ENCODE measurements at places on chromosomes 6 and 20.

- DNase-seq = no peak
These were observed 48.9 kb upstream of the EPHA7 start for GRCh38 chr6:93468291-93468690.

DNA sequence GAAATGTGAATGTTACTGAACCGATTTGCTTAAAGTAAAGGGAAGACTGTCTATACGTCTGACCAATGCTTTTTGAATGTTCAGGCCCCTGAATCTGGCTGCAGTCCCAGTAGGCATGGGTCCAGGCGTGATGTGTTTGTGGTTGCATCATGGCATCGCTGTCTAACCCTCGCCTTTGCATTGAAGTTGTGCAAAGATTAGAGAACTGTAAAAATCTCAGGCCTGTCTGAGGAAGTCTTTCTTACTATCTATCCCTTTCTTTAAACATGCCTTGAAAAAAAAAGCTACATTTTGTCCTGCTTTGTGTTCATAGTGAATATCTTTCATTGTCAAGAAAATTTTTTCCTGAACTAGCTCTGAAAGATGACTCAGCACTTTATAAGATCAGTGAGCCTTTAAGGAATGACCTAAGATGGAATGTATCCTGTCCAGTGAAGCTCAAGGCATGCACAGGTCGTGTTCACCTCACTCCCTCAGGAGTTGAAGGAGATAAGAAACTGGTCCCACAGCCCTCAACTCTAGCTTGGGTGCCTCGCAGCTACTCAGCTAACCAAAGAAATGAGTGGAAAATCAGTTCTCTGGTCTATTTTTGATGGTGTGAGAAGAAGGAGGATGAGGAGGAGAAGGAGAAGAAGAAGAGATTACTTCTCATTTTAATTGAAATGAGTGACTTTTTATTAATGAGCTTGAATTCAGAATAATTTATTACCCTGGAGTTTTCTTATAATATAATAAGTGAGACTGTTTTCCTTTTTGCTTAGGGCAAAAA, 48.6 kb downstream of the TPD52L1 start:
- DNase-seq = no peak

DNA sequence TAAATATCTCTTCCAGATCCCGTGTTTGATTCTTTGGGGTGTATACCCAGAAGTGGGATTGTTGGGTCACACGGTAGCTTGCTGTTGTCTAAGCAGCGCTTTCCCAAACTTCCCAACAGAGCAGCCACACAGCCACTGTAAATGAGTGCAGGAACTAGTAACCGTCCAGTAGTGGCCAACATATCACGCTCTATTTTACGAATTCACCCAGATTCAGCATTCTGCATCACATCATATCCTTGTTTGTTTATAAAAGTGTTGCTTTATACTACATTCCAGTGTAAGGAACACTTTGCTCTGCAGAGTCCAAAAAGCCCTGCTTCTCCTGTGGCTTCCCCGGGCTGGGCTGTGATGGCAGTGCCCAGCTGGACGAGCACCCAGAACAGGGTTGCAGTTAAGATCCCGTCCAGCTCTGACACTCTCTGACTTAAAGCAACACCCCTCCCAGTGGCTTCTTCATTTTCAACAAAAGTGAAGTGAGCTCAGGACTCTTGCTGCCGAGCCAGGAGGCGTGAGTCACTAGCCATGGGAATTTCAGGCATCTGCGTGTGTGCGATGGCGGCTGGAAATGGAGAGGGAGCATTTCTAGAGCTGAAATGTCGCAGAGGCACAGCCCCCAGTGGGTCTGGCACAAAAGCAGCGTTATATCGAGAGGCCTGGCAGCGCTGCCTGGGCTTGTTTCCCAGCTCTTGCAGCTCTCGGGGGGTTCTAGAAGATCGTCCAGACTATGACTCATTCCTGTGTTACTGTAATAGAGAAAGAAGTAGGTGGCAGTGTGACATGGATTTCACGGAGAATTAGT, 216.3 kb upstream of the ECI2 start:
- DNase-seq = peak; percentile 57

DNA sequence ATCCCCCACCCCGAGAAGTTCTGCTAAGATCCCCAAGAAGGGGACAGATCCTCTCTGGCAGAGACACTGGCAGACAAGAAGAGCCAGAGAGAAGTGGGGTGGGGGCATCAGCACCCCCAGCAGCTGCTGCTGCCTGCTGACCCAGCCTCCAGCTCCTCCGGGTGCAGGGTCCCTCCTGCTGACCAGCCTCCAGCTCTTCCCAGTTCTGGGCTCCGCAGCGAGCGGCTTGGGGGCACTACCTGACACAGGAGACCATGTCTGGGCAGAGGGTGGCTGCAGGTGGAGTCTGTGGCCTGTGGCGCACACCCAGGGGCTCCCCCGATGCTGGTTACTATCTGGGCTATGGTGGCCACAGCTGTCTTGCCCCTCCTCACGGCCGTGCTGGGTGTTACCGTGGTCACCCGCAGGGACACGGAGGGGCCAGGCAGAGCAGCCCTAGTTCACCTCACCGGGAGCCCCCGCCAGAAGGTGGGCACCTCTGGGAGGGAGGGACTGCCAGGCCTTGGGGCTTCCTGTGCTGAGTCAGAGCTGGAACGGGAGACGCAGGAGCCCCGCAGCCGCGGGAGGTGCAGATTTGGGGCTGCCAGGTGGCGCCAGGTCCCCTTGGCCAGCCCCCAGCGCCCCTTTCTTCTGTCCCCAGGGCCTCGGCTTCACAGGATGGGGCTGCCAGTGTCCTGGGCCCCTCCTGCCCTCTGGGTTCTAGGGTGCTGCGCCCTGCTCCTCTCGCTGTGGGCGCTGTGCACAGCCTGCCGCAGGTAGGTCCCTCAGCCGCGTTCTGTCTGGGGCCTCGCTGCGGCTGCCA, 630 bp downstream of the LIME1 start:
- no peak for DNase-seq

DNA sequence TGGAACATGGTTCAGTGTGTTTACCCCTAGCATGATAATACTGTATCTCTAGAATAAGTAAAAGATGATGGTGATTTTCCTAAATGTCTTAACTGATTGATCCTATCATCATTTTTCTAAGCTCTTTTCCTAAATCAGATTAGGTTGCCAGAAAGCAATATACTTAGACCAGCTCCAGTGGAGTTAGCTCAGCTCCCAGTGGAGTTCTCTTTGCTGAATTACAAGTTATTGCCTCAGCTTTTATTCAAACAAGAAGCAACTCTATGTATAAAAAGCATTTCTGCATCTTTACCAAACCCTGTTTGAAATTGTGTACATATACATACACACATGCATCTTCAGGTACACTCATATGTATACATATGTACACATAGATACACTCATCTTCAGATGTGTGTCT, 44.9 kb downstream of the SNX9 start:
- no peak for DNase-seq

DNA sequence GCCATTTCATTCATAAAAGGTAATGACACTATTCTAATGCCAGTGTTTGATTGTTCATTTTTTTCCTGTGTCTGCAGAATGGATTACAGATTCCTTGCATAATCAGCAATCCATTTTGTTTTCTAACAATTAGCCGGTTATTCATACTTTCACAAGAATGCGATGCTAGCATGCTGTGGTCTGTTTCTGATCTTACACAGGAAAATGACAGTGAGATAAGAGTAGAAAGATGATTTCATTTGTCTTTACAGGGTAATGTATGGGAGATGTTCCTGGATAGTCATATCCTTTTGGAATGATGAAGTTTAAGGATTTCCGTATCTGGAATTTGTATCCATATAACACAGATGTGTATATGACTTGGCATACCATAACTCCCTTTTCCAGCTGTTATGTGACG, 207.3 kb downstream of the FARS2 start:
- DNase-seq = no peak

DNA sequence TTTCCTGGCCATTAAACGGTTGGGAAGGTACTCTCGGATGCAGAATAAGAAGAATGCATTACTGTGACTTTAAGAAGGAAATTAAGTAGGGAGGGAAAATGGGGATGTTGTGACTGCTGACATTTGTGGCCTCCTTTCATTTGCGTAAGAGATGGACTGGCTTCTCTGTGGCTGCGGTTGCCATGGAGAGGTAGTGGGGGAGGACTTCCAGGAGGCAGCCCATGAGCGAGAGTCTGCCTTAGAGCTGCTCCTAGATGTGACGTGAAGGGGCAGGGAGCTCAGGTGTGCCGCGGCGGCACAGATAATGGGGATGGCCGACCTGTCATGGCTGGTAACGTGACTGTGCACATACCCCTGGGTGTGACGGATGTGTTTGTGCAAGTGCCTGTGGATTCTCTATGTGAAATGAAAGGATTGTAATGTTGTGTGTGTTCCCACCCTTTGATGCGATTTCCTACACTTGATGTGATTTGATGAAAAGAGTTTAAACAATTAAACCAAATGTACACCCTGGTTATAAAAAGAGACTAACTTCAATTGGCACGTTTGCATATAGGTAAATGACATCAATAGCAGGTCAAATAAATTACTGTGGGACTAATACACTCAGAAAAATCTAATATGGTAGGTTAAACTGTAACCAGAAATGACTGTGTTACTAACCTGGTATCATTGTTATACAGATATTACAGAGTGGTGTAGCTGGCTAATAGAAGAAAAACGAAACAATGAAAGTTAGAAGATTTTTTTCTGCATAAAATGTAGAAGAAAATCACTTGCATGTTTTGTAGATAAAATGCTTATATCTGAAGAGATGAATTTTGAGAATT, 48.9 kb downstream of the HIVEP1 start:
- DNase-seq = peak; percentile 58

GRCh38 chr6:79307321-79308036, 73.0 kb upstream of the HMGN3 start:
- no peak for DNase-seq

- no peak for DNase-seq
These were observed 77.8 kb upstream of the BHLHE23 start for GRCh38 chr20:63084563-63084927.

DNA sequence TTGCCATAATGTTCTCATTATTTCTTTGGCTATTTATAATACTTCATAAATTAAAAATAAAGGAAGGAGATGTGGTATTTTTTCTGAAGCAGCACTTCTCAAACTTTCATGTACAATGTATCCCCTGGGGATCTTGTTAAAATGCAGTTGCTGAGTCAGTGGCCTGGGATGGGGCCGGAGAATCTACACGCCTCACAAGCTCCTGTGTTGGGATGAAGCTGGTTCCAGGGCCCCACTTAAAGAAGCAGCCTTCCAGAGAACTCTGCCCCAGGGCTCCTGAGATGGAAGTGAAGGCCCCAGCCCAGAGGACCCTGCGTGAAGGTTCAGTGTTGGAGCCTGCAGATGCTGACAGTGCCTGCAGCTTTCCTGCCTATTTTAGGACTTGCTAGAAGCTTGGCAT, 40.1 kb upstream of the SLC23A2 start:
- DNase-seq = no peak

DNA sequence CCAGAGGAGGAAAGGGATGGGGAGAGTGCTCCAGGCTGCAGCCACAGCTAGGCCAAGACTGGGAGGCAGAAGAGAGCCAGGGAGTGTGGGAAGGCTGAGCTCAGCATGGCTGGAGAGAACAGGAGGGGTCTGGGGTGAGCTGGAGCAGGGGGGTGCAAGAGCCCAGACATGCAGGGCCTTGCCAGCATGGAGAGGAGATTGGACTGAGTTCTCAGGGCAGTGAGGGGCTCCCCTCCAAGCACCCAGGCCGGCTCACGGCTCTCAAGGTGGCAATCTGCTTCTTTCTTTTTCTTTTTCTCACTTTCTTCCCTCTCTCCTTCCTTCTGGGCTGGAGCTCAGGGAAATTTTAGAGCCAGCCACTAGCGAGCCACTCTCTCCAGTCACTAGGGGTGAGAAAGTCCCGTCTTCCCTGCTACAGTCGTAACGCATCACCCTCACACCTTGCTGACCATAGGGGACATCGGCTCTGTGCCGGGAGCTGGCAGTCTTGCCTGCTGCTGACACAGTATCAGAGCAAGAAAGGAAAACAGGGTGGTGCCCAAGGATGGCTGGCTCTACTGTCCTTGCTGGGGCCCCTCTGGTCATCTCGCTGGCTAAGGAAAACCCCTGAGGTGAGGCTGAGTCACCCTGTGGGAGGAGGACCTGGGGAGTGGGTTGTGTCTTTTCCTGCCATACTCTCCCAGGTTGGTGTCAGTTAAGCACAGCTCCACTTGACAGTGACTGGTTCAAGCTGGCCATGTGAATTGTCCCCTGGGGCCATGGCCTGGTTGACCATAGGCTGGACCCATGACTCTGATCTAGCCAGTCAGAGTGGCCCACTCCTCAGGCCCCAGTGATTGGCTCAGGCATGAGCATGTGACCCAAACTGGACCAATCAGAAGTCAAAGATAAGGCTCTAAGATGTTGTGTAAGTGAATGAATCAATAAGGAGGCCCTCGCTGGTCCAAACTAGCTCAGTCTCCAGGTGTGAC, 135.1 kb upstream of the PMEPA1 start:
- no peak for DNase-seq

- DNase-seq = no peak
These were observed 114.8 kb downstream of the SCML4 start for GRCh38 chr6:107709341-107709740.

DNA sequence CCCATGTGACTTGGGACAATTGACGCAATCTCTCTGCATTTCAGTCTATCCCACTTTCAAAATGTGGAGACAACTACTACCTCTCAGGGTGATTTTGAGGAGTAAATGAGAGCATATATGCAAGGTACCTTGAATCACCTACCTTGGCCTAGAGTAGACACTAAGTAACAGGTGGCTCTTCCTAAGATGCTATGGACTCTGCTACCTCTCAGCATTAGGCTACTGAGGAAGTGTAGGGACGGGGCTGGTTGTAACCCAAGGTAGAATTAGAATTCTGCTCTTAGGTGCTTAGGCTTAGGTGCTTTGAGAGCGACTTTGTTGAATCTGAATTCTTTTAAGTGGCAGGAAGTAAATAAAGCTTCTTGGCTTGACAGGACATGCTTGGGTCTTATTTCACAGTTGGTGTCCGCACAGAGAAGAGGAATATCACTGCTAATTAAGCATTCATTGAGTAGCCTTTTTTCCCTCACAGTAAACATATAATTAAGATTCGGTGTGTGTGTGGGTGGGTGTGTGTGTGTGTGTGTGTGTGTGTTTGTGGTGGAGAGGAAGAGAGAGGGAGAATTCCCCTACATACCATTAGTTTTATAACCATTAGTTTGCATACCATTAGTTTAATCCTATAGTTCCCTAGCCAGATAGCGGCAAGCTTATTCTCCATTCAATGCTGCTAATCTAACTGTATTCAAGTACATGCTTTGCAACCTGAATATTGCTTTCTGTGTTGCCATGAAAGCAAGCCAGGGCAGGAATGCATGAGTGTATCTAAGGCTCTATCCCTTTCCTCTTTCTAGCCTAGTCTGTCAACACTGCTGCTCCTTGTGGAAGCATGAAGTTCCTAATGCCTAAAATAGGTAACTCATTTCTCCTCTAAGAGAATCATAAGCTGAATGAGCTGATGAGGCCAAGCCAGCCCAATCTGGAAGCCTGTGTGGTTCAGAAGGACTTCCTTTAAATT, 112.5 kb downstream of the IPCEF1 start:
- DNase-seq = no peak

- DNase-seq = no peak
These were observed 27.8 kb upstream of the ERVFRD-1 start for GRCh38 chr6:11139051-11139960.

DNA sequence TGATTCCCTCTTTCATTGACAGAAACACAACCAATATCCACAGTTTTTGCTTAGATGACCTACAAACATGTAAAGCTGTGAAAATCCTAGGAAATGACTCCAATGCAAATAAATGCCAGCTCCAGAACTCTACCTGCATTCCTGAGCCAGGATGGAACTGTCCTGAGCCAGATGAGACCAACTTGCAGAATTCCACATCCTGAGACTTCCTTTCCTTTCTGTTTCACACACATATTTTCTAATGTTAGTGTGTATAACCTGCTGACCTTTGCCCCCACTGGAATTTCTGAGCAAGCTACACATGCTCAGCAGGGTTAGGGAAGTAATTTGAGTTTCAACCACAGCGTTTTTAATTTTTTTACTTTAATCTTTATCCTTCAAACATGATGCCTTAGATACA, 69.6 kb upstream of the ADGRF1 start:
- no peak for DNase-seq
